ENCODE measurements at places on chromosomes 4 and X.

DNA sequence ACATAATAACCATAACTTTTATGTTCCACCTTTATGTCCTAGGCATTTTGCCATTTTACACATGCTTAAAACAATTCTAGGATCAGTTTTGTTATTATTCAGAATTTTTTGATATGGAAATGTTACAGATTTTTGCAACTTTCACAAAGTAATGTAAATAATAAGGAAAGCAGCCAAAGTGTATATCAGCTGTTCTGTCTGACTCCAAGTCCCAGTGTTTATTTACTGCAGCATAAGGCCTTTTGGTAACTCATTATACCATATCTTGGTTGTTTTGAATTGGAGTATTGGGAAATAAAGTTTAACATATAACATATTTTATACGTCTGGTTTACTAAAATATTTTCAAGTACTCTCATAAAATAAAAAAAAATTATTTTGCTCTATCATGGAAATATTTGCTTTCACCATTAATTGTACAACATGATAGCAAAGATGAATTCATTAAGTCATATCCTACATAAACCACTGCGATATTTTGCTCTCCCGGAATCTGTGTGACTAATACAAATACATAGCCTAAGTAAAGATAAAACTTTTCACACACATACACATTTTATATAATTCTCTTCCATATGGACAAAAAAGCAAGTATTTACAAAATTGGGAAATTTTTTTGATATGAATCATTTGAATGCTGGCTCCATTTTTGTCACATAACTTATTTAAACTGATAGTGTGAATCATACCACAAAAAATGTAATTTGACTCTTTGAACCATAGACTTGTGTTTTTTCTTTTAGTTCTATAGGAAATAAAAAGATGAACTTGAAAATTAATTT, 399.0 kb downstream of the PABPC4L start:
- DNase-seq = no peak

GRCh38 chrX:47831788-47832187, 4.9 kb upstream of the ZNF81 start:
- peak; percentile 45 for DNase-seq

DNA sequence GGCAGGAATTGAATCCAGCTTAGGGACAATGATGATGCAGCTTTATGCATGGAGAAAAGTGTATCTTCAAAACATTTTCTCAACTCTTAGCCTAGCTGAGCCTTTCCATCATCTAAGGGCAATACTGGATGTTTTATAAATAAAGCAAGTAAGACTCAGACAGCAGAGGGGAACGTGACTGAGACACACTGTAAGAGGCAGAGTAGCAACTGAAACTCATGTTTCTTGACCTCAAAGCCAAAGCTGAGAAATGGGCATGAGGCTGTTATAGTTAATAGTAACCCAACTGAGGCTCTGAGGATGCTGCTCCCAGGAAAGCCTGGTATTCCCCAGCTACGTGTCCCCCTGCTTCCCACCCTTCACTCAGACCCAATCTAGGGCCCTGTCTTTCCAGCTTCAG, 44.6 kb downstream of the ARHGEF9 start:
- DNase-seq = no peak

GRCh38 chr4:19425146-19425545, 826.6 kb upstream of the SLIT2 start:
- no peak for DNase-seq

GRCh38 chrX:110394651-110395050, 36.0 kb downstream of the RTL9 start:
- DNase-seq = no peak

DNA sequence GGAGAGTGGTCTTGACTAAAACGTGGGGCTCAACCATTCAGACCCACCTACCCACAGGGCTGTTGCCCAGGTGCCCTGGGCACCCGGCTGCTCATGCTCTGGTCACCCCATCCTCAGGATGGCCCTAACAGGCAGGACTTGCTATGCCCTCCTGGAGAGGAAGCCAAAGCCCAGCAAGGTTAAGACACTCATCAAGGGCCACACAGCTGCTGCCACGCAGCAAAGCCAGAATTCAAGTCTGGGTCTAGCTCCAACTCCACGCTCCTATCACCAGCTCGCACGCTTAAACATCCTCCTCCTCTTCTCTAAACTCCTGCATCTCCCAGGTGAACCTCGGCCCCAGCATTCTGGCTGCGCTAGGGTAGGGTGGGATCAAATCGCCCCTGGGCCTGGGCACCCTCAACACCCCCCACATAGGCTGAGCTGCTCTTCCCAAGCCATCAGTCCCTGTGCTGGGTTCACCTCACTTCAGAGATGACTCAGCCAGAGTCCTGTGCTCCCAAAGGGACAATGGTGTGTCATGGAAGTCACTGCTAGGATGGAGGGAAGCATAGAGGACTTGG, 54.1 kb downstream of the PPP2R2C start:
- DNase-seq = no peak

DNA sequence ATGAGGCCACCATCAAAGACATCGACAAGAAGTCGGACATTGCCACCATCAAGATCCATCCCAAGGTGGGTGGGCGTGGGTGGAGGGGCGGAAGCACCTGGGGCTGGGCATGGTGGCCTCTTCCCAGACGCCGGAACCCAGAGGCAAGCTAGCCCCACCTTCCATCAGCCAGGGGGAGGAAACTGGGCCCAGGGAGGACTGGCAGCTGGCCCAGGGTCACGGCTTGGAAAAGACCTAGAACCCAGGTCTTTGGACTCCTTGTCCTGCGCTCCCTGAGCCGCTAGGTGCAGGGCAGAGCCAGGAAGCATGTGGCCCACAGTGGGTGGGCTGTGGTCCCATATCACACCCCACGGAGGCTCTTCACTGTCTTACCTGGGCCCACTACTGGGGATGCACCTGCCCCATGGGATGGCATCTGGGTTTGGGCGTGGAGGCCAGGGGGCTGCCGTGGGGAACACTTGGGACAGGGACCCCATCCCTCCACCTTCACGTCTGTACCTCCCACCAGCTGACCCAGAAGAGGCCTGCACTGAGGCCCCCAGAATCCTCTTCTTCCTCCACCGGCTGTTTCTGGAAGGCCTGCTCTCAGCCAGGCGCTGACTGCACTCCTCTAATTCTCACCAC, 17.3 kb downstream of the HTRA3 start:
- no peak for DNase-seq

DNA sequence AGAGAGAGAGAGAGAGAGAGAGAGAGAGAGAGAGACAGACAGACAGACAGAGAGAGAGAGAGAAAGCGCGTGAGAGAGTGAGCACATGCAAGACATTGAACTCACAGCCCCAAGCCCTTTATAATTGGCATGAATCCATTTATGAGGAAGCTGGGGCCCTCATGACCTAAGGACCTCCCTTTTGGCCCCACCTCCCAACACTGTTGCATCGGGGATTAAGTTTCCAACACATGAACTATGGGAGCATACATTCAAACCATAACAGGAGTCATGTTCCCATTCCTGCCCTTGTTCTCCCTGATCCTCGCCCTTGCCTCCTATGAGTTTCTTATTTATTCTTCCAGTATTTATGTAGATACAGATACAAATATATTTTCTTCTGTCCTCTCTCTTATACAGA, 269.8 kb upstream of the ARX start:
- no peak for DNase-seq

GRCh38 chr4:124123721-124124120, 588.8 kb downstream of the ANKRD50 start:
- DNase-seq = no peak

- no peak for DNase-seq
Measured at GRCh38 chr4:47287735-47288134, 175.8 kb downstream of the COMMD8 start.

DNA sequence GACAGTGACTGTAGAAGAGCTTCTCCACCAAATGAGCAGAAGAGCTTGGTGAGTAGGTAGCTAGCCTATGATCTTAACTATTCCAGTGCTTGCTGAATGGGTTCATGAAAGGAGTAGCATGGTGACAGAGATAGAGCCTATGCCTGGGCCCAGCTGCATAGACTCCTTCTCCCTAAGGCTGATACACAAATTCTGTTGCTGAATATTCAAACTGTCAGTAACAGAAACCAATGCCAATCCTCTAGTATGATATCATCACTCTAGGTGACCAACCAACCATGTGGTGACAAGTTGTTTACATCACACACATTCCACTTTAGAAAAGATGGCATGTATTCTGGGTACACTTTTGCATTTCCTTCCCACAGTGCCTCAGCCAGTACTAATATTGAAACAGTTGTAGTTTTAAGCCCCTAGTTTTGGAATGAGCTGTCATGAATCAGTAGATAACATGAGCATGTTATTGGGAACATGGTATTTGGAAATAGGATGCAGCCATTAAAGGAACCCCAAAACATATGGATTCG, 103.4 kb upstream of the GRXCR1 start:
- DNase-seq = no peak

DNA sequence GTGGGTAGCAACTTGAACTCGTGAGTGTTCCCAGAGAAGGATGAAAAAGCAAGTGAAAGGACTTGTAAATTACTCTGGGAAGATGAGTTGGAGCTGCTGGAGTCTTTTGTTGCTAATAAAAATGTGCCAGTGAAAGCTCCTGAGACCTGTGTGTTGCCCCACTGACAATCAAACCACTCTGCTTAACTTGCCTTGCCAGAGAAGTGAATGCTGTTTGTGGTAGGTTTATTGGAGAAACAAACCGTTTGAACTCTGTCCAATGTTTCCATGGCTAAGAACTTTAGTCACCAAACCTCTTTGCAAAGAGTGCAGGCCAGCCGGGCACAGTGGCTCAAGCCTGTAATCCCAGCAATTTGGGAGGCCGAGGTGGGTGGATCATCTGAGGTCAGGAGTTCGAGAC, 586.9 kb downstream of the PCDH7 start:
- no peak for DNase-seq

DNA sequence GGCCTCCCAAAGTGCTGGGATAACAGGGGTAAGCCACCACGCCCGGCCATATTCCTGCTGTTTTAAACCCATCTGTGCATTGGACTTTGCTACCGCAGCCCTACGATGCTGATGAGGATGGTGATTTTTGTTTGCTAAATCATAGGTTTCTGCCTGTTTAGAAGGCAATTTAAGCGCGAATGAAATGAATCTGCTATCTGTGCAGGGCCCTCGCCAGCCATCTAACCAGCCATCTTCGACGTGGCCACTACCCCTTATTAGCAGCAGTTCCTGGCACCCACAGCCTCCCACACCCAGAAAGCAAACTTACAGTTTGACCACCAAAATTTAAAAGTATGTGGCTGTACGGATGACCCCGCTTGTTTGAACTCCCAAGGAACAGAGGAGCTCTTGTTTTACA, 178.5 kb downstream of the SHOX start:
- no peak for DNase-seq

GRCh38 chrX:10972706-10973105, 138.4 kb upstream of the HCCS start:
- no peak for DNase-seq

DNA sequence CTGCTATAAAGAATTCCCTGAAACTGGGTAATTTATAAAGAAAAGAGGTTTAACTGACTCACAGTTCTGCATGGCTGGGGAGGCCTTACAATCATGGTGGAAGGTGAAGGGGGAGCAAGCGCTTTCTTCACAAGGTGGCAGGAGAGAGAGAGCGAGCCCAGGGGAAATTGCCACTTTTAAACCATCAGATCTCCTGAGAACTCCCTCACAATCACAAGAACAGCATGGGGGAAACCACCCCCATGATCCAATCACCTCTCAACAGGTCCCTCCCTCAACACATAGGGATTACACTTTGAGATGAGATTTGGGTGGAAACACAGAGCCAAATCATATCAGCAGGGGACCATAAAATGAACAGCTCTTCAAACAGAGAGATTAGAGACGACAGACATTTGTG, 198.6 kb downstream of the MAGEB5 start:
- no peak for DNase-seq

DNA sequence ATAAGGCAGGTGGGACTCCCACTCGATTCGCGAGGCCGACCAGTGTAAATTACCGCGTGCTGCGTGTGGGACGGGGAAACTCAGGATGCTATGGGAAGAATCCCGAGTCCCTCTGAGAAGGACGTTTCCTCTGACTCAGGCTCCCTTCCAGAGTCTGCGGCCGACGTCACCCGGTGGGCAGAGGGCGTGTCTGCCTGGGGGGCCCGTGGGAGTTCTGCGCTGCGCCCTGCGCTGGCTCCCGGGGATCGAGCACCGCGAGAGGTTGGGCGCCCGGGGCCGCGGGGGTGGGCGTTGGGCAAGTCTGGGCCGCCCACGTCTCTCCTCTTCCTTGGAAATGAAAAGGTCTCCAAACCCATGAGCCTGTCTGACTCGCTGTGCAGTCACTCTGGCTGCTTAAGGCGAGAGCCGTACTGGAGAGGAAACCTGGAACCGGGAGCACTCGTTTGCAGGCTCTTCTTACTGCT, 568 bp downstream of the NIPAL1 start:
- peak; percentile 29 for DNase-seq

DNA sequence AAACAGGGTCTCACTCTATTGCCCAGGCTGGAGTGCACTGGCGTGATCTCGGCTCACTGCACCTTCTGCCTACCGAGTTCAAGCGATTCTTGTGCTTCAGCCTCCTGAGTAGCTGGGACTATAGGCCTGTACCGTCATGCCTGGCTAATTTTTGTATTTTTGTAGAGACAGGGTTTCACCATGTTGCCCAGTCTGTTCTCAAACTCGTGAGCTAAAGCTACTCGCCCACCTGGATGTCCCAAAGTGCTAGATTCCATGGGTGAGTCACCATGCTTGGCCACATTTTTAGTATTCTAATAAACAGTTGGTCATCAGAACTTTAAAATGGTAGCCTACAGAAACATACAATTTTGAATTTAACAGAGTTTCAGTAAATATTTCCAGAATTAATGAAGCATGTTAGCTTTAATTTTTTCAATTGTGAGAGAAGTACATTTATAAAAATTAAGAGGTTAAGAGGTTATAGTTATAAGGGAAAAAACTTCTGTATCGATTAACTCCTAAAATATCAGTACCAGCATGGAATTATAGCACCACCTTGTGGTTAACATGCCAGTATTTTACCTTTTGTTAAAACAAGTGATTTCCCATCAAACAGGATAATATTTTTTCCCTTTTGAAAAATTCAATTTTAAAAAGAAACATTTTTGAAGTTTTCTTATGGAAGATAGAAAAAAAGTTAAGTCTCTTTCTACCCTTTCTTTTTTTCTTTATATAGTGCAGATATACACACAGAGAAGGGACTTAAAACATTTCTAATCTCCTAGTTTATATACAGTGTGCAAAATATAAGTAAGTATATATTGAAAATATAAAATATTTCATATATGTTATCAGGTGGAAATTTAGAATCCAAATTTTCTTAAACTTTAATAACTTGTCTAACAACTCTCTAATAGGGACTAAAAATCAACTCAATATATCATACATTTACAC, 35.4 kb downstream of the CEP44 start:
- DNase-seq = peak; percentile 7

- DNase-seq = no peak
Measured at GRCh38 chr4:158599765-158600498, 71.8 kb downstream of the C4orf46 start.

DNA sequence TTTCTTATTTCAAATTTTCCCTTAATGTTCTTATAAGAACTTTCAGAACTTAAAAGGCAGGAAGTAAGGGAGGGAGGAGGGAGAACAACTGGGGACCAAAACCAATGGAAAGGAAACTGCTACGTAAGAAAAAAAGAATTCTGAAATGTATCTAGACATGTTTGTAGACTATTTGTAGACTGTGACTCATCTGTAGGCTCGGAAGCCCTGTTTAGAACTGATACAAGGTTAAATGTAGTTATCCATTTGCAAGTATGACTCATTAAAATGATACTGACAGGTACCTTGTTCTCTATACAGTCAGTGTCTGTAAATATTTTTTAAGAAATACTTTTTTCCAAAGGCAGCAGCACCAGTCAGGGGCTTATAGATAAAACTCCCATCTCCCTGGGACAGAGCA, 202.0 kb downstream of the DHX15 start:
- DNase-seq = no peak

GRCh38 chr4:102402223-102402622, 56.9 kb upstream of the SLC39A8 start:
- no peak for DNase-seq

Measured in stimulated activated CD4-positive, alpha-beta T cell treated with anti-CD3 and anti-CD28 coated beads, Interleukin-12 subunit alpha, Interleukin-12 subunit beta, amount 100 ng/mL, for 48 hours (primary cell).